ENCODE measurements at places on chromosomes 6 and 20. TPM values are rescaled to one million over a fixed set of nuclear protein-coding genes. Genes with fewer than 3 reads are reported as not detected.

DNA sequence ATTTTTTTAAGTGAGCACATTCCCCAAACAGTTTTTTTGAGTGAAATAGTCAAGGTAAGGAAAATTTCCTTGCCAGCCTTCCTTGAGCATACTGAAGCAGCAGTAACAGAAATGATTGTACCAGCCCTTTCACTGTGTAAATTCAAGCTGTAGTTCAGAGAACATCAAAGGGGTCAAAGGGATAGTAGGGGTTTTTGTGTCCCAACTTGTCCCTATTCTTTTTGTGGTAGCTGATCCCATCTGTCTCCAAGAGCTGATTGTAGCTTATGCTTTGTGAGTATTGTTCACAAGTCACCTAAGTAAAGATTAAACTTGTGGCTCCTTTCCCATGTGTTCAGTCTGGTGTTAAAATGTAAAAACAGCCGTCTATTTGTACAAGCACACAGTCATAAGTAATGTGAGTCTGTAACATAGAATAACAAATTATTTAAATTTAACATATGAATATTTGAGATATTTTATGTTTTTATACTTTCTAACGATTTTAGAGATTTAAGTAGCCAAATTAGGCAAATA lies 185.0 kb downstream of the CENPW start:
- H3K36me3 ChIP-seq = no peaks in the 10 kb centered on the region
- no peak overlapping the region for H3K27ac ChIP-seq
- no peaks in the 10 kb centered on the region for H3K4me1 ChIP-seq
- H3K4me3 ChIP-seq = no peak overlapping the region
- H3K27me3 ChIP-seq = no peaks in the 10 kb centered on the region

- peaks cover 18% of the 10 kb centered on the region for H3K36me3 ChIP-seq
- H3K27me3 ChIP-seq = no peaks in the 10 kb centered on the region
- DNase-seq = no peak
- H3K27ac ChIP-seq = peak overlapping the region; percentile 81
Observed at GRCh38 chr20:1646975-1647431, 10.6 kb downstream of the SIRPG start.

DNA sequence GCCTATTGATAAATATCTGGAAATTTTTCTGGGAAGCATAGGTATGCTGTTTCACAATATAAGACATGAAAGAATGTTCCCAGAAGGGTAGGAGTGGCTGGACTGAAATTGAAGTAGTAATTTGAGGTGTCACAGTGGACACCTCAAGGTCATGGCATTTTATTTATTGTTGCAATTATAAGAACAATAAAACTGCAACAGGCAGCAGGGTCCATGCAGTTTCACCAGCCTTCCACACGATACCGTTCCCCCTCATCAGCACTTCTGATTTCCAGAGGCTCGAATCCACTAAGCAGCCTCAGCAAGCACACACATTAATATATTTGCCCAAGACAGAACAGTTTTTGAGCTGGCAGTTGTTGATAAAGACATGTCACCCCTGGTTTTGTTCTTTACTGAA lies 1037.4 kb downstream of the KIF16B start:
- H3K36me3 ChIP-seq = no peaks in the 10 kb centered on the region
- no peak overlapping the region for H3K27ac ChIP-seq
- H3K4me3 ChIP-seq = no peak overlapping the region
- H3K4me1 ChIP-seq = no peaks in the 10 kb centered on the region
- no peaks in the 10 kb centered on the region for H3K27me3 ChIP-seq

DNA sequence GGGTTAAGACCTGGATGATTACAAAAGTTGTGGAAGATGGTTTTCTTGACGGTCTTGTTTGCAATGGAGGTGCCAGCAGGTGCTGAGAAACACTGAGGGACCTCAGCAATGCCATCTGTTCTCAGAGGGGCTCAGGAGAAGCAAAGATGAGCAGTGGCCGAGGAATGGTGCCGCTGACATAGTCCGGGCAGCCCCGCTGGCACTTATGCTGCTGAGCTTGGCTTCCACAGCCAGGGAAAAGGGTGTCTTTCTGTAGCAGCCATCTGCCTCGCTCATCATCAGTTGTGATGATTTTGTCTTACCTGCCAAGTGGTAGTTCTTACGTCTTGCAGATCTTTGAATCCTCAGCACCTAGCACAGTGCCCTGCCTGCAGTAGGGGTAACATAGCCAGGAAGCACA lies 55.7 kb downstream of the PPP1R14C start:
- no peak overlapping the region for H3K4me3 ChIP-seq
- H3K36me3 ChIP-seq = no peaks in the 10 kb centered on the region
- DNase-seq = no peak
- H3K4me1 ChIP-seq = no peaks in the 10 kb centered on the region
- no peak overlapping the region for H3K27ac ChIP-seq

GRCh38 chr6:21240709-21241108 lies 352.8 kb upstream of the SOX4 start:
- DNase-seq = no peak
- H3K4me3 ChIP-seq = no peak overlapping the region
- peaks cover 2% of the 10 kb centered on the region for H3K36me3 ChIP-seq
- H3K27me3 ChIP-seq = peaks cover 2% of the 10 kb centered on the region
- H3K4me1 ChIP-seq = no peaks in the 10 kb centered on the region

- no peak overlapping the region for H3K4me3 ChIP-seq
- no peak for DNase-seq
- no peak overlapping the region for H3K27ac ChIP-seq
- peaks cover 11% of the 10 kb centered on the region for H3K4me1 ChIP-seq
- peaks cover 17% of the 10 kb centered on the region for H3K36me3 ChIP-seq
Observed at GRCh38 chr6:34281702-34282334, 33.0 kb upstream of the SMIM29 start.

ALDH5A1 gene
- total RNA-seq = 4.8 TPM

DNA sequence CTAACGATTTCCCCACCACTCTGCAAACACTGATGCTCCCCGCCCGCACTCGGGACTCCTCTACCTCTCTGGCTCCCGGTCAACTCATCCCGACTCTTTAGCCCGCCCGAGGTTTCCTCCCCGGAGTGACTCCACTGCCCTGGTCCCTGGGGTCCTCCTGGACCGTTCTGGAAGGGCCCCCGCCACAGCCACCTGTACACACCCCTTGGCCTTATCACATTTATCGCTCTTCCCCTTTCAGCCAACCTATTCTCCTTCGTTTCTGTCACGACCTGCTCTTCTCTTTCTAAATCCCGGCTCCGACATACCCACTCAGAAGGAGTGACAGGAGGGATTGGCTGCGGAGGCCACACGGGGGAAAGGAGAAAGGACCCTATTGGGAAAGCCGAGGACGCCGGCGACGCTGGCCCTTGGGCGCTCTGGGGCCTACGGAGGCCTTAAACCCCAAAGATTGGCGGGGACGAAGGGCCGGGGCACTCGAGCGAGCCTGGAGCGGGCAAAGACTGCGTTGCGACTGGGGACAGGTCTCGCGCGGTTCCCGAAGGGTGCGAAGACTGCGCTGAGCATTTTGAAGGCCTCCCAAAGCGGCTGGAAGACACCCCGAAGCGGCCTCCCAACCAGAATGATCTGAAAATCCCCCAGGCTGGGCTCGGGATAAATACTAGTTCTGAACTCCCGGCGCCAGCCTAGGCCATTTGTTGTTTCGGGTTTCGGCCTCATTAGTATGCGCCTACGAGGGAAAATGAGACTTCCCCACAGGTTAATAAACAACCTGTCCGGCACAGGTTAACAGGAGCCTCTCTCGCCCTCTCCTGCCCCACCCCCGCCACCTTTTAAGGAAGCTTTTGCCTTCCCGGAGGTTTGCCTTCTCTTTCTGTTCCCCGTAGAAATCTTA lies 9.2 kb downstream of the SIM1 start:
- no peaks in the 10 kb centered on the region for H3K4me1 ChIP-seq
- peak overlapping the region; percentile 53 for H3K27ac ChIP-seq

DNA sequence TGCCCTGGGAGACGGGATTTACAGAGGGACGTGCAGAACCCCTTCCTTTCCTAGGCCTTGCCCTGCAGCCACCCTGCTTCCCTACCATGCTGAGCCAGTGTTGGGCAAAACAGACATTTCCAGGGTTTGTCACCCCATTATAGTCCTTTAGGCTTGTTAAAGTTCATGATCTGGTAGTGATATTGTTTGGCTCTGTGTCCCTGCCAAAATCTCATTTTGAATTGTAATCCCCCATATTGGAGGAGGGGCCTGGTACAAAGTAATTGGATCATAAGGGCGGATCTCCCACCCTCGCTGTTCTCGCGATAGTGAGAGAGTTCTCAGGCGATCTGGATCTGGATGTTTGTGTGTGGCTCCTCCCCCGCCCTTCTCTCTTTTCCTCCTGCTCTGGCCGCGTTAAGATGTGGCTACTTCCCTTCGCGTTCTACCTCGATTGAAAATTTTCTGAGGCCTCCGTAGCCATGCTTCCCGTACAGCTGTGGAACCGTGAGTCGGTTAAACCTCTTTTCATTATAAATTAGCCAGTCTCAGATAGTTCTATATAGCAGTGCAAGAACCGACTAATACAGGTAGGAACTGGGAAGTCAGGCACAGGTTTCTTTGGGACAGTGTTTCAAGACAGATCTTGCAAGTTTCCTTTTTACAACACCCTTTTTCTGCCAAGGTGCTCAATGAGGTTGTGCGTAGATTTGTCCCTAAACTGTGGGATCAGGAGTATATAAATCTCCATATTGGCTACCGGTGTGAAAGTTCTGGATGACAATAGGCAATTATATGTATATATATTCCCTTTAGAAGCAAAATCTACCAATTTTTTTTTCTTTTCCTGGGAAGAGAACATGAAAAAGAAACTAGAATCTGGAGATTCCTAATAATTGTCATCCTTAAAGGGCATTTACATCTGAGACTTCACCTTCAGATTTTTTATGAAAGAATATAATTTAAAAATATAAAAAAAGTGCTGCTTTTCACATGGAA lies 152.1 kb downstream of the SAMD5 start:
- no peak for DNase-seq
- no peaks in the 10 kb centered on the region for H3K27me3 ChIP-seq
- no peaks in the 10 kb centered on the region for H3K36me3 ChIP-seq
- H3K27ac ChIP-seq = no peak overlapping the region
- no peaks in the 10 kb centered on the region for H3K4me1 ChIP-seq
- H3K4me3 ChIP-seq = no peak overlapping the region

MAS1 gene
- not detected for total RNA-seq

SYCP2 gene
- 6.6 TPM for total RNA-seq

DNA sequence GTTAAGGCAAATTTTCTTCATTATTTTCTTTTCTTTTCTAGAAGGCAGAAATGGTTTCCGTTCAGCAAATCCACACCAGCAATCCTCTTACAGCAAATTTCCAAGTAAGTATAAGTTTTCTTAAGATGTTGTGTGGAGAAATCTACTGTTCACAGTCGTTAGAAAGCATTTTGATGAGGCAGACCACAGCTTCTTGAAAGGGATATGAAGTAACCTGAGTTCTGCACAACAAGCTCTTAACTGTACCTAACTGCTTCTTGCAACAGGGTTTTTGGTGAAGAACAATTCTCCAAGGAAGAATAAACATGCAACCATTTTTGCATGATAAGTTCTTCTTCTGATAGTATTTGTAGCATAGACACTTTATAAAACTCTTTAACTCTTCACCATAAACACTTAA lies 45.3 kb upstream of the STXBP5 start:
- H3K4me1 ChIP-seq = no peaks in the 10 kb centered on the region
- DNase-seq = no peak
- H3K27me3 ChIP-seq = peaks cover 4% of the 10 kb centered on the region
- H3K36me3 ChIP-seq = no peaks in the 10 kb centered on the region
- no peak overlapping the region for H3K4me3 ChIP-seq
- no peak overlapping the region for H3K27ac ChIP-seq

GRCh38 chr20:4061987-4062386 lies 46.6 kb upstream of the RNF24 start:
- no peak overlapping the region for H3K4me3 ChIP-seq
- no peak for DNase-seq
- H3K27me3 ChIP-seq = no peaks in the 10 kb centered on the region
- H3K36me3 ChIP-seq = no peaks in the 10 kb centered on the region

CCNC gene
- 36.8 TPM for total RNA-seq

GRCh38 chr20:10649797-10650160 lies 24.0 kb downstream of the JAG1 start:
- H3K27me3 ChIP-seq = peaks cover 4% of the 10 kb centered on the region
- no peak overlapping the region for H3K4me3 ChIP-seq
- no peak for DNase-seq
- H3K27ac ChIP-seq = no peak overlapping the region

SCGN gene
- total RNA-seq = not detected

DNA sequence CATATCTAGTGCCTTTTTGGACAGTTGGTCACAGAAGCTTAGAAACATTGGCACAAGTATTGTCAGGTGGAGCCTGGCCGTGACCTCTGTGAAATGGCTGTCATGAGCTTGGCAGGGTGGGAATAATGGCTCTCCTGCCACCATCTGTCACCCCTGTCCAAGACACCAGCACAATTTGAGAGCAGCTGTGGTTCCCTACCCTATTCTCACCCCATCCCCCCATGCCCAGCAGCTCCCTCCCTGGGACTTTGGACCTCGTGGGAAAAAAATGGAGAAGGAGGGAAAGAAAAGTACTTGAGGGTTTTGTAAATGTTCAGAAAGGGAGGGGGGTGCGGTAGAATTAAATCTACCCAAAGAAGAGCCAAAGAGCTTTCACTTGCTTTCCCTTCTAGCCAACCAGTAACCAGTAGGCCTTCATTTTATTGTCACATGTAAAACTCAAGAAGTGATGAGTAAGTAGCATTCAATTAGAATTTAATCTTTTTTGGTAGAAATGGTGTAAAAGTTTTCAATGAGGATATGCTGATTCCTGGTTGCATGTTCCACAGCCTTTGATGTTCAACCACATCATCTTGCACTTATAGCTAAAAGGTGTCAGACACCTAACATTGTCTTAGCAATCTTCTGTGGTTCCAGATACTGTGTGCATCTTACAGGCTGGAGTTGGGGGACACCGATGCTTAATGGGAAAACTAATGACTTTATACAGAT lies 263.5 kb upstream of the TAB2 start:
- H3K4me3 ChIP-seq = peak overlapping the region; percentile 12
- peaks cover 34% of the 10 kb centered on the region for H3K4me1 ChIP-seq
- peaks cover 1% of the 10 kb centered on the region for H3K36me3 ChIP-seq
- no peak for DNase-seq
- H3K27me3 ChIP-seq = no peaks in the 10 kb centered on the region
